HepG2 (cell line): ENCODE measurements at places on chromosomes 7 and 10. TPM values are rescaled to one million over a fixed set of nuclear protein-coding genes. Genes with fewer than 3 reads are reported as not detected.

- no peaks in the 10 kb centered on the region for H3K27me3 ChIP-seq
- no peak overlapping the region for H3K4me3 ChIP-seq
- H3K27ac ChIP-seq = no peak overlapping the region
- peaks cover 6% of the 10 kb centered on the region for H3K36me3 ChIP-seq
Observed at GRCh38 chr10:31804352-31804810, 124.2 kb downstream of the ARHGAP12 start.

- DNase-seq = no peak
- no peaks in the 10 kb centered on the region for H3K4me1 ChIP-seq
- peaks cover 2% of the 10 kb centered on the region; the same call in 1 of the 2 replicates for H3K27me3 ChIP-seq
- H3K27ac ChIP-seq = no peak overlapping the region
- no peak overlapping the region for H3K4me3 ChIP-seq
Observed at GRCh38 chr7:25384788-25385505, 156.7 kb upstream of the NPVF start.

Gene NCF1
- not detected in 2 replicates for total RNA-seq

Gene PKD2L1
- total RNA-seq = 0.07 and 0.31 TPM in 2 replicates

Gene OR6B1
- not detected in 2 replicates for total RNA-seq

DNA sequence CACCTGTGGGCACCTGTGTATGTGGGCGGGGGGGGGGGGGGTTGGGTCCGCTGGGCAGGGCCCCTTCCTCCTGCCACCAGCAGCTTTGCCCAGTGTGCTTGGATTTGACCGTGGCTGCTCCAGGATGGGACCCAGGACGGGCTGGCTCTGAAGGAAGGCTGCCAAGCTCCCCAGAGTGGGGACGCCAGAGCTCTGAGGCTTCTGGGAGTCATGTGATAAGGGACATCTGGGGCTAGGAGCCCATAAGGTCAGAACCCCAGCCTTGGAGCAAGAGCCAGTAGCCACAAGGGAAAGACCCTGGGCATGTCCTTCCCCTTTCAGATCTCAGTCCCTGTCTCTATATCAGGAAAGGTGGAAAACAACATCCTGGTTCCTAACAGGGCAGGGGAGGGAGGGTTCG is 21.8 kb upstream of the AMZ1 start:
- peaks cover 53% of the 10 kb centered on the region for H3K4me1 ChIP-seq
- DNase-seq = no peak
- no peak overlapping the region for H3K27ac ChIP-seq
- peaks cover 3% of the 10 kb centered on the region for H3K36me3 ChIP-seq
- peaks cover 3% of the 10 kb centered on the region; the same call in 1 of the 2 replicates for H3K27me3 ChIP-seq

GRCh38 chr7:130149281-130150139 is 55.7 kb downstream of the TMEM209 start:
- DNase-seq = no peak
- H3K27ac ChIP-seq = no peak overlapping the region
- peaks cover 39% of the 10 kb centered on the region for H3K4me1 ChIP-seq
